ENCODE measurements at places on chromosomes 2 and 18.

DNA sequence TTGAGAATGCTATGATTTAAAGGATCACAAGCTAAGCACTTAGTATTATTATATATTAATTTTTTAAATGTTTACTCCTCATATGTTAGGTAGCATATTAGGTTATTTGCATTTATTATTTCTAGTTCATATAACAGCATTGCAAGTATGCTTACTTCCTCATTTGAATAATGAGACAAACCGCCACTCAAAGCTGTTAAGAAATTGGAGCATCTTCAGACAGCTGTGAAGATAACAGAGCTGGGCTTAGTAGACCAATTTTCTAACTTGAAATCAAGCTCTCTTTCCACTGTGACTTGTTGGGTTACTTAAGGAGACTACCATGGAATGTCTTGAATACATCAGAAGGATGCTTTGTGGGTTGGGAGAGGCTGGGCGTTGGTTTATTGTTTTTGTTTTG, 139.3 kb downstream of the ASXL3 start:
- no peak for DNase-seq

DNA sequence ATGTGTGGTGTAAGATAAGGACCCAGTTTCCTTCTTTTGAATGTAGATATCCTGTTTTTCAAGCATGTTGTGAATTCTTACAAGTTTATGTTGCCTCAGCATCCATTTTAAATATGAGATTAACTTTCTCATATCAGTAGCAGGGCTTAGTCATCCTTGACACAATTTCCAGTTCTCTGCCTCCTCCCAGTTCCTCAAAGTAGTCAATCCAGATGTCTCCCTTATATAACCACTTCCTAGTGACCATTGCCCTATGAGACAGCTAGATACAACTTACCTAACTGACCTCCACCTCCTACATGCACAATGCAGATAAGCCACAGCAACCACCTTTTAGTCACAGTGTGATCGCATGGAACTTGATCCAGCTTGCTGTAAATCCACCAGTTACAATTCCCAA, 269.2 kb upstream of the ZNF521 start:
- no peak for DNase-seq

DNA sequence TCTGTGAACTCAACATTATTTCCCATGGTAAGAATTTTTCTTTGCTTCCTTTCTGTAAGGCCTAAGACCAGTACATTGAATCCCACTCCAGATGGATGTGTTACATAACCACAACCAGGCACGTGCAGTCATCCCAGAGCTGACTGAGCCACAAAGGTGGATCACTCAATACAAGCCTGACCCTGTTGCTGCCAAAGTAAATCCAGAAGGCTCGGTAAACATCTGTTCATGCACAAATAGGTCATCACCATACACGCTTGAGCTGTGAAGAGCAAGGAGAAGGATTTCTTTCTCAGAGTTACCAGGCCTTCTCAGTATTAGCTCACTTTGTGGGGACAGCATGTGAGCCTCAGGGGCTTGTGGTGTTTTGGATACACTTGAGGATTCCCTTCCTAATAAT, 791.4 kb upstream of the FANCL start:
- DNase-seq: no peak

DNA sequence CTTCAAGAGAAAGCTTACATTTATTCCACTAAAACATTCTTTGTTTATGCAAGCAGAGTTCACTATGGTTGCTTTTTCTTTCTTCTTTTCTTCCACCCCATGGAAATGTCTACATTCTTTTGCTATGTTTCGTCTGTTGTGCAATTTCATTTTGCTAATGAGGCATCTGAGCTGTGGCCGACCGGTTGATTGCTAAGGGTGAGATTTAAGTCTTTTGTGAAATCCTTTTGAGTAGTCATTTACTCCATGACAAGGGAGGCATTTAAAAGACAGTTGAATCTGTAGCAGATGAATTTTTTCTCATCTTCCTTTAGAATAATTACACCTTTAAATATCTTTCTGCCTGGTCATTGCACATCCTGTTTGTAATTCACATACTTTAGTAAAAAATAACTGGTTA, 324.1 kb upstream of the THUMPD2 start:
- no peak for DNase-seq

DNA sequence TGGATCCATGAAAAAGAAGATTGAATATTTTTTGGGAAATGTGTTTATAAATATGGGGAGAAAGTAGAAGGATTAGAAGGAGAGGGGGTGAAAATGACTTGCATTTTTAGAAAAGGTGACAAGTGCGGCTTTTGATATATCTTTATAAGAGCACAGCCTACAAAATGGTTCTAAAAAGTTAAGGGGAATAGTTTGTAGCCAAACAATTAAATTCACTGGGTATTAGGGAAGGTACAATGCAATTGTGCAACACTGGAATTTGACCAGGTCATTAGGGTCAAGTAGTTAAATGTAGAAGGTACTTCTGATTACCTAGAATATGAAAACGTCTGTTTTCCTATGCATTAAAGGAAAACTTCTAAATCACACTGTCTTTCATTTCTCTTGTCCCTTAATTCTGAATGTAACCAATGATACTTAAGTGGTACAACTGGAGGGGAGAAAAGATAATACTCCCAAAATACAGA, 44.5 kb upstream of the SERTAD2 start:
- no peak for DNase-seq

GRCh38 chr2:187158452-187158851, 289.6 kb downstream of the CALCRL start:
- DNase-seq: no peak

DNA sequence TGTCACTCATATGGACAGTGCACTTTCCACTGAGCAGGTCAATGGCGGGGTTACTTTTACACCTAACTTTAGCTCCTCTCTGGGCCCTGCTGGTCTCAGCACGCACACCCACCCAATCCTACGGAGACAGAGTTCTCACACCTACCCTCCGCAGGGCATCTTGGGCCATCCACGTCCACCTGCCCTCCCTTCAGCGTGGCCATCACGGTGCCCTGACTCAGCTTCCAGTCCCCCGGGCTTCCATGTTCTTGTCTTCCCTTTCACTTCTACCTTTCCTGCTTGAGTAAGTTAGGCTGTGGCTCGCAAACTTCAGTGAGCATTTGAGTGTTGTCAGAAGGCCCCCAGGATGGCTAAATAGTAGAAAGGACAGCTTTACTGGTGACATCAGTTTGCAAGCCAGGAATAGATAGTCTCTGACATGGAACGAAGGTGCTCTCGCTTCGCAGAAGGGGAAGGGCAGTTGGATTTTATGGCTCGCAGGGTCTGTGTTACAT, 232.4 kb downstream of the SEPTIN10 start:
- DNase-seq: no peak

DNA sequence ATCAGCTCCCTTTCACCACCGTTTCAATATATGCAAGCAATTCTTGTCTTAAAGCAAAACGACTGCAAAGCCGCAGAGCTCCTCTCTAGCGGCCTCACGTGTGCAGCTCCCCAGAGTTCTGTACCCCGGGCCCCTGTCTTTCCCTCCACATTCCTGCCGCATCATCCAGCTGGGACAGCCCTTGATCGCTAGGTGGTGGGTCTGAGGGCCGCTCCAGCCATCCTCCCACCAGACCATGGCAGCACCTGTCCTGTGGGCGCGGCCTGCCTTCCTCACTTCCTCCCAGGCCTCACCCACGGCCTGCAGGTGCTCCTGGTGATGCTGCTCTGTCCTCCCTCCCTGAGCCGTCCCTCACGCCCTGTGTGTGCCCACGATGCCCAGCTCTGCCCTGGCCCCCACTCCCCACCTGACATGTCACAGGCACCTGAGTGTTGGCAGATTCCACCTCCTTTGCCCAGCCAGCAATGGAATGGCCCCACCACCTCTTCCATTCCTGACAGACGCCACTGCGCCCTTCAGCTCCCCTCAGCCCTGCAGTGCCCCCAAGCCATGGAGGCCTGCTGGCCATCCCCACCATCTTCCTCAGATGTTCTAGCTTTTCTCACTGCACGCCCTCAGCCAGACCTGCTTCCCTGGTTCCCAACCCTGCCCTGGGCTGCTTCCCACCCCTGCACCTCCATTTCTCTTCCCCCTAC, 15.3 kb upstream of the ALLC start:
- DNase-seq: no peak

DNA sequence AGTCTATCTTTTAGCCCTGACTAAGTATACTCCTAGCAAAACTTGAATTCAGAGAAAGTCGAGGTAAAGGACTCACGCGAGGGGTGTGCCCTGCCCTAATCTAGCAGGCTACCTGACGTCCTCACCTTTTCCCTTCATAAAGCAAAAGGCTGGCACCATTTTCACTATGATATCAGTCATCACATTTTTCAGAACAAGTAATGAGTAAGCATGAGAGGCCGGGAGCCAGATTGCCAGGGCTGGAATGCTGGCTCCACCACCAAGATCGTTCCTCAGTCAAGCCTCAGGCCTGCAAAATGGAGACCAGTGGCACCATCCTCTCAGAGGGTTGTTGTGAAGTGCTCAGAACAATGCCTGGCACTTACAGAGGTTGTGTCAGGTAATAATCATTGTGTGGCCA, 18.7 kb upstream of the NCKAP5 start:
- DNase-seq: peak; percentile 31

DNA sequence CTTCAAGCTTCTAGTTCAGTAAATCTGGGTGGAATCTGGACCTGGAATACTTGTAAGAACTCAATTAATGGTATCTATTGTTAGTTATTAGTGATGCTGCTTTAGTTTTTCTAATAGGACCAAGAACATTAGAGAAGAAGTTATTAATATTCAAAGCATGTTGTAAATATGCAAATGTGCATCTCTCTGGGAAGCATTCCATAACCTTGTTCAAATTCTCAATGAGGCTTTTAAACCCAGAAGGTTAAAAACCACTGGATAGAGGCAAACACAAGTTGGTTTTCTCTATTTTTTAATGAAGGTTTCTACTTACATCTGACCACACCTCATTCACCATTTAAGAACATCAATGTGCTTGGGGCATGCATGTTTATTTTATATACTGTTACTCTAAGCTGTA, 16.1 kb upstream of the ACVR1C start:
- DNase-seq: no peak

GRCh38 chr2:174328114-174328960, 6.4 kb upstream of the SP9 start:
- no peak for DNase-seq

DNA sequence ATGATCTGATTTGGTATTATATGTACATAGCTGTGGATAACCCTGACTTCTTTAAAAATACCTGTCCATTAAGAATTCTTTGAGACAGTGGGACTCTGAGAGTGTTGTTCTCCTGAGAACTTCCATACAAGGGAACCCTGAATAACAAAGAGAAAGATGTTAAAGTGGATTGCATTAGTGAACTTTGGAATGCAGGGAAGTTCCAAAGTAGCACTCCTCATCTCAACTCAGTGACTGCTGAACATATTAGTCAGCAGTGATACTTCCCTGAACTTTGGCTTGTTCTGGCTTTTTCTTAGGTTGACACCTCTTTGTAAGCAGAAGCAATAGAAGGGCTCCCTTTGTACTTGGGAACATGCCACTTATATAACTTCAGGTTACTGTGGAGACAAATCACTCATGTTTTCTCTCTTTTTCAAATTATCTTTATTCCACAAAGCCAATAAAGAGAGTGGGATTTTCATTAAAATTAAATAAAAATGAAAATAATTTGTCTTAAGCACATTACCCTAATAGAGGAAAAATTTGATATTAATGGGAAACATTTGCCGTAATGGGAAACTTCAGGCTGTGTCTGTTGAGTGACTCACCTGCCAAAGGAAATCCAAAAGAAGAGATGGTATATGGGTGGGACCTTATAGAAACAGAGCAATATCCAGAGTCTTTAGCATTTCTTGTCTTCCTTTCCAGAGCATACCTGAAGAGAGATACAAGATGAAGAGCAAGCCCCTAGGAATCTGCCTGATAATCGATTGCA, 33.3 kb downstream of the CFLAR start:
- no peak for DNase-seq

GRCh38 chr2:45932278-45932975, 281.0 kb downstream of the PRKCE start:
- DNase-seq: no peak

GRCh38 chr18:26624443-26624842, 76.1 kb upstream of the KCTD1 start:
- DNase-seq: no peak

- DNase-seq: no peak
Measured at GRCh38 chr2:159109517-159109916, 141.1 kb downstream of the TANC1 start.

GRCh38 chr2:37110306-37111212, 26.2 kb downstream of the GPATCH11 start:
- no peak for DNase-seq

- no peak for DNase-seq
Measured at GRCh38 chr2:126898636-126899035, at the start of gene TEX51. Gene TEX51, plus strand, starts transcription at chr2:126898890. Its CDS starts 29 bp downstream, at chr2:126898919.

DNA sequence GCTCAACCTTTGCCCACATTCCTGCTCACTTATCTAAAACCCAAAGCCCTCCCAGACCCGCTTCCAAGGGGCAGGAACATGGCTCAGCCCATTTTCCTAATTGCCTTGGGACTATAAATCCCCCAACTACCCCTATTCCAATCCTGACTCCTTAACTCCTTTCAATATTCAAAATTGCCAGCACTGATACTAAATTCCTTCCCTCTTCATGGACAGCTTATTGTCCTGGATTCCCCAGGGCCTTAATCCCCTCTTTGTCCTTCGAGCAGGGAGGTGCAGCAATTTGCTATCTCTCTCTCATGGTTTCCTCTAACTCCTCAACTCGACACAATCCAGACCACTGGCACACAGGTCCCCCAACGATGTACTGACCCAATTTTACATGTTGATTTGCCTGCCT, 99.1 kb downstream of the SLC25A12 start:
- no peak for DNase-seq

GRCh38 chr2:215942194-215942593, 71.2 kb downstream of the MREG start:
- DNase-seq: no peak

DNA sequence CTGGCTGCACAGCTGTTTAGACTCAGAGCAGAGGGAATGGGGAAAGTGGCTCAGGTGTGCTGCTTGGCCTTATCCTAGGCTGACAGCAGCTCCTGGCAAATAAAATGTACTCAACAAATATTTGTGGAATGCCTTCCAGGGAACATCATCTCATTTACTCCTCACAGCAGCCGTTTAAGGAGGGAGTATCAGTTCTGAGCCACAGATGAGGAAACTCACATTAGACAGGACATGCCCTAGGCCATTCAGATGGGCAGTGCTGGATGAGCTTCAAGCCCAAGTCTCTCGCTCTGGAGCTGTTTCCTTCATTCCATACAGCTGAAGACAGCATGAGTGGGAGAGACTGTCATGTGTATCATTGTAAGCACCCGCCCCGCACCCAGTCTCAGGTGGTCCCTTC, 129.6 kb upstream of the CNGA3 start:
- no peak for DNase-seq

GRCh38 chr2:140601342-140601741, 1529.5 kb downstream of the LRP1B start:
- no peak for DNase-seq
